ENCODE measurements at places on chromosomes 5 and 9.

DNA sequence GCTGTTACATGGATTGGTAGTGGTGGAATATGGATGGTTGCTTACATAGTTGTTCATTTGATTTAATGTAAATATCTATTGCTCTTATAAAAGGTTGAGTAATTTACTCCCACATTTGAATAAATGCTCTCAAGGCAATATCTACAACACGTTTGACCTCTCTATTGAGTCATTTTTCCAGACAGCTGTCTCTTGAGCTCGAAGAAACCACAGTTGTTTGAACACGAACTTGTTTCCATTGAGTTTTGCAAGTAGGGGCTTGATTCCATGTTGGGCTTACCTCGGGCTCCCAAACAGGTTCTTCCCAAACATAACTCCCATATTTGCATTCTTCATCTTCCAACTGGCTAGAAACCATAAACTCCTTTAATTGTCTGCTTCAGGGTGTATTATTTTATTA lies 115.0 kb upstream of the HMHB1 start:
- DNase-seq = no peak

GRCh38 chr9:1300941-1301340 lies 250.8 kb downstream of the DMRT2 start:
- no peak for DNase-seq

- DNase-seq = no peak
These were observed 1639.6 kb upstream of the ACO1 start for GRCh38 chr9:30744871-30745270.

DNA sequence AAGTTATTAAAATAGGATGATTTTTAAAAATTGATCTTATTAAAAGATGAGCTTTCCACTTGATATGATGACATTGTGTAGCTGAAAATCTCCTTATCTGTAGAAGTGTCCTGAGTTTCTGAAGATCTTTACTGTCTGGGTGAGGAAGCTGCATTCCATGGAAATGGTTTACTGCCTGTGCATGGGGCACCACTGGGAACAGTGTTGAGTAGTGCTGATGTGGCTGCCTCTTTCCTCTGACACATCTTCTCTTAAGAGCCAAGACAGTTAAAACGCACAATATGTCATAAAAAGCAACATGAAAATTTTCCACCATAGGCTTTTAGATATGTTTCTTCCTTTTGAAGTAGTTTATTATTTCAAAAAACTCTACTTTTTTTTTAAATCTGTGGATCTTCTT lies 24.6 kb downstream of the SECISBP2 start:
- DNase-seq = no peak

- DNase-seq = no peak
These were observed 145.0 kb upstream of the TNC start for GRCh38 chr9:115262952-115263351.

DNA sequence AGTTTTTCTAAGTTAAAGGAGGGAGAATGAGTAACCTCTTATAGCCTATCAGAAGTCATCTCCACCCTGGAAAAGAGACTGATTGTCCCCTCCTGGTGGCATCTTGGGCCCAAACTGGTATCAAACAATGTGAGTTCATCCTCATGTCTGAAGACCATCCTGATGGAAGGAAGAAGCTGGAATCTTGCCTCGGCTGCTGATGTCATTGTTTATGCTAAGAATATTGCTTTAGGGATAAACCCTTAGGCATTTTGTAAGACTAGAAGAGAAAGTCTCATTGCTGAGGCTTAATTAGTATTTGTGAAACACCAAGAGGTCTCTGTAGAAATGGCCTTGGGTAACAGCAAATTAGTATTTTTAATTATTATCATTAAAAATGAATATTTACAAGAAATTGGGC lies 65.7 kb upstream of the KCNN2 start:
- no peak for DNase-seq

- no peak for DNase-seq
These were observed 3.4 kb downstream of the CPEB4 start for GRCh38 chr5:173891308-173892116.

- DNase-seq = no peak
These were observed 63.2 kb downstream of the SLC44A1 start for GRCh38 chr9:105307591-105308130.

All from effector CD4-positive, alpha-beta T cell (primary cell).